ENCODE measurements at places on chromosomes 3 and 15. TPM values are rescaled to one million over a fixed set of nuclear protein-coding genes. Genes with fewer than 3 reads are reported as not detected.
A peak's percentile ranks its signal among the peaks of the same experiment; 100 is the strongest.

DNA sequence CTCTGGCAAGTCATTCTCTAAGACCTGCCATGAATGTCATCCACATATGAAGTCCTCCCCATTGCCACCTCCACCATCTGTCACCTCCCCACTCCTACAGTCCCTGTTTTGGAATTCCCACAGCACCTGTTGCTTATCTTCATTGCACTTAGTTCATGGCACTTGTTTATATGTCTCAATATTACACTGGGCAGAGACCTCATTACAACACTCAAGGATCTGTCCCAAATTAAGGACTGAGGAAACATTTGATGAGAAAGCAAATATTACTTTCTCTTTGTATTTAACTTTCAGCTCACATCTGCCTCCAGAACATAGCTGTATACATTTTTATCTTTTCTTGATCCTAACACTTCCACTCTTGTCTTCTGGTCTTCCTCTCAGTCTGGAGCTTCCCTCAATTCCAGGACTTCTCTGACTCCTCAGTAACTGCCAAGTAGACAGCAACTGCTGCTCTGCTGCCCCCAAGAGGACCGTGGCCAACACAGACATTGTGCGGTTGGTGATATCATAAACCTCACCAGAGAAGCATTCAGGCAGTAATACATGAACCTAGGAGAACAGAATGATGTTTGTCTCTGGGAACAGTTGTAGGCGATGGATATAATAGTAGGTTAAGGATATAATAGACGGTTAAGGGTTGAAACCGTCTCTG, 45.0 kb upstream of the FGF12 start:
- ATAC-seq, result no peak

- ATAC-seq, result no peak
These were observed 74.0 kb upstream of the SNRPA1 start for GRCh38 chr15:101368861-101369642.

GRCh38 chr3:103167850-103168249, 733.0 kb downstream of the ZPLD1 start:
- ATAC-seq, result no peak

GRCh38 chr3:28840976-28841376, 439.9 kb upstream of the RBMS3 start:
- ATAC-seq, result peak; percentile 95

- ATAC-seq, result no peak
These were observed 160.4 kb downstream of the VGLL3 start for GRCh38 chr3:86830566-86830965.

- peak; percentile 42 for ATAC-seq
These were observed 3.6 kb upstream of the CLDN16 start for GRCh38 chr3:190384309-190384756.

- peak; percentile 46 for ATAC-seq
These were observed at the start of gene TM4SF1 for GRCh38 chr3:149377408-149378364. Gene TM4SF1, minus strand, starts transcription at chr3:149377649. Its CDS starts 102 bp downstream, at chr3:149377547.

GRCh38 chr3:21100656-21101359, 650.2 kb downstream of the ZNF385D start:
- no peak for ATAC-seq

DNA sequence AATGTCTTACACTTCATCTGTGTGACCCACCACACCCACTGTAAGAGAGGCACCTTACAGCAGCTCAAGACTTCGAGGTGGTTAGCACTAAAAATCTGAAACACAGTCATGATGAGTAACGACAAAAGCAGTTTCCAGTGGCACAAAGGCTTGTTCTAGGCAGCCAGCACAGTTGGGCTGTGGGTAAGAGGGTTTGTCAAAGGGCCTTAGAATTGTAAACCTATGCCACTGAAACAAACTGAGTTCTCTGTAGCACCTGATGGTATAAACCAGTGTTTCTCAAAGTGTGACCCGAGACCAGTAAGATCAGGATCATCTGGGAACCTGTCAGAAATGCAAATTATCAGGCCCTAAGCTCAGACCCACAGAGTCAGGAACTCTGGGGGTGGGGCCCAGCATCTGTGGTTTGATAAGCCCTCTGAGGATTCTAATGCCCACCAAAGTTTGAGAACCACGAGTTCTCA, 36.5 kb downstream of the DAPK2 start:
- peak; percentile 80 for ATAC-seq

DNA sequence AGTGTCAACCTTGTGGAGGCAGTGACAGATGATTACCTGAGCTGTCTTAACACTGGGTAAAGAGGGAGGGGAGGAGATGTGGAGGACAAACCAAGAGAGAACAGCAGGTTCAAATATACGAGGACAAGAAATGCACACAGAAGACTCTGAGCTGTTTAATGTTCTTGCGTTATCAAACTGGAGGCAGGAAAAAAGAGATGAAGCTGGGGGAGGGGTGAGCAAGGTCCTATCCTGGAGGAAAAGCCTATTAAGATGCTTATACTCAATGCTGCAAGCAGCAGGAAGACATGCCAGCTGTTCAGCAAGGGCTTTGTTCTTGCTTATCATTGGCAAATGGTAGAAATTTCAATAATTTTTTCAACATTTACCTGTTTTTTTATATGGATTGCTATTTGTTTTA, 345.7 kb upstream of the TRIM42 start:
- no peak for ATAC-seq

DNA sequence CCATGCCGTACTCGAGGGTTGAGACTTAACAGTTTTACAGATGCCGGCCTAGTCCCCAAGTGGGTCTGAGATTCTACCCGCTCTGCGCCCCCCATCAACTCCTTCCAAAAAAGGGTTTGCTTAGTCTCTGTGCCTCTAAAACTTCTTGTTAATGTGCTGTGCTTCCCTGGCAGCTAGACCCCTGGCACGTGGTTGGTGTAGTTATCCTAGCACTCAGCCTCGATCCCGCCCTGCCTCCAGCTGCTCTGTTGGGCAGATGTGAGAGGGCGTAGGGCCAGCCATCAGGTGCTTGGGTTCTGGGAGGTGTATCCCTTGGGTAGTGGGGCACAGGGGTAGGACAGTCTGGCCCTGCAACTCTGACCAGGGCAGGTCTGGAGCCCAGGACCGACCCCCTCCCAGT, 79.5 kb downstream of the FBLN2 start:
- ATAC-seq, result no peak

DNA sequence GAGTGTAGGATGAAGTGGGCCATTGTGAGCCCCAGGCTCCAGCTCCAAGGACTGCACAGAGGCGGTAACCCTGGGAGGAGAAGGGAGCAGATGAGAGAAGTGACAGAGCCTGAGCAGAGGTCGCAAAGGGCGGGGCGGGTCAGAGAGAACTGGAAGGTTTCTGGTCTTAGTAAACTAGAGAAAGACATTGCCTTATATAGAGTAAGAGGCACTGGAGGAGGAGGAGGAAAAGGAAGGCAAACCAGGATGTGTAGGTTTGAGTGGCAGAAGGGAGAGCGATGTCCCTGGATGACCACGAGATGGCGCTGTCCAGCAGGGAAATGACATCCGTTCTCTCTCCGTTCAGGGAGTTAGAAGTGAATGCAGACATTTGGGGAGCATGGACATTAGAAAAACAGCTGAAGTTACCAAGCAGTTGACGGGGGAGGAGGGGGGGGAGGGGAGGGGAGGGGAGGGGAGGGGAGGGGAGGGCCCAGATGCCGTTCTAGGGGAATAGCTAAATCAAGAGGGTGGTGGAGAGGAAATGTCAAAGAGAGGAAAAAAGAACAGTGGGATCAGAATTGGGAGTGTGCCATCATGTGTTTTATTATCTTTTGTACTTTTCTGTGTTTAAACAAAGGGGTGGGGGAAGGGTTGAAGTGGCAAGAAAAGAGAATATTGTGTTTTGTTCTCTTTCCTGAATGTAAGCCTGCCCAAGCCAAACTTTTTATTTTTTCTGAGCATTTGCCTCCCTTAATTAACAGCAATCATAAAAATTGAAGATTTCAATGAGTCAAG, 48.8 kb downstream of the STARD5 start:
- ATAC-seq, result peak; percentile 96

DNA sequence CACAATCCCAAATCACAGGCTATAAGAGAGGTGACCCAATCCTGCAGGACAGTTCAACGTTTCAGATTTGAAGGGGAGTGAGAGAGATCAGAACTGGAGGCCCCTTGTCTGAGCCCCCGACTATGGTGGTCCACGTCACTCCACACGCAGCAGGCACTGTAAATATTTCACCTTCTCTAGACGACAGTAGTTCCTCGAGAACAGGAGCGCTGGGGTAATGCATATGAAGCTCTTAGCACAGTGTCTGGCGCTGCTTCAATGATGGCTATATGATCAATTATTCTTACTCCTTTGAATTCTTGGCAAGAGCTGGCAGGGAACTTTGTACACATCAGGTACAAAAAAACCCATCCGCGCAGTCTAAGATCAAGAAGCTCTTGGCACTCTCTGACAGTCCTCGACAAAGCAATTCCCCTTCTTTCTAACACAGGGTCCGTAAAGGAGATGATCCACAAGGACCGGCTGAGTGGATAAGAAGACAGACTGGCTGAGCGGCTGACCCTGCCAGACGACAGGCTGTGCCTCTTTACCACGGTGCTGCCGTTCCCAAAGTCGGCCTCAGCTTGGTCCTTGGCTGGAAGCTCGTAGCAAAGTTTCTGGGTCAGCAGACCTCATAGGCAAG, 522 bp upstream of the NRROS start:
- no peak for ATAC-seq

DNA sequence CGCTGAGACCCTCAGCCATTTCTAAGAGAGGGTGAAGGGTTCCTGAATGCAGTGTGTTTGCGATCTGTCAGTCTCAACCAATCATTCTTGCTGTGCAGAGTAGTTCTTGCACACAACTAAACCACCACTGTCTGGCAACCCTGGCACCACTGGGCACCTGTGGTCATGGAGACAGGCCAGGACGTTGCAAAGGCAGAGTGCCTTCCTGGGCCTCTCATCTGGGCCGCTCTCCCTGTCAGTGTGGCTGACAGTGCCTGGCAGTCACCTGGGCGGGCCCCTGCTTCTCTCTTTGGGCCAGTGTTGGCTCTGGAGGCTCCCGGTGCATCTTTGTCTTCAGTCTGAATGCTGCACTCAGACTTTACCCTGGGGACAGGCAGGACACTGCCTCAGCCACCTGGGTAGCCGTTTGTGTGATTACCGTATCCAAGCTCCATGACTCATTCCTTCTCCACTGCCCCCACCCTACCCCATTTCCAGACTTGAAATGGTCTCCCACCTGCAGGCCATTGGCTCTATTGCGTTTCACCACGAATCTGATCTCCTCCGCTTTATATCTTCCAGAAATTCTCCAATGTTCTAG, 104.6 kb upstream of the KLF13 start:
- ATAC-seq, result no peak

DNA sequence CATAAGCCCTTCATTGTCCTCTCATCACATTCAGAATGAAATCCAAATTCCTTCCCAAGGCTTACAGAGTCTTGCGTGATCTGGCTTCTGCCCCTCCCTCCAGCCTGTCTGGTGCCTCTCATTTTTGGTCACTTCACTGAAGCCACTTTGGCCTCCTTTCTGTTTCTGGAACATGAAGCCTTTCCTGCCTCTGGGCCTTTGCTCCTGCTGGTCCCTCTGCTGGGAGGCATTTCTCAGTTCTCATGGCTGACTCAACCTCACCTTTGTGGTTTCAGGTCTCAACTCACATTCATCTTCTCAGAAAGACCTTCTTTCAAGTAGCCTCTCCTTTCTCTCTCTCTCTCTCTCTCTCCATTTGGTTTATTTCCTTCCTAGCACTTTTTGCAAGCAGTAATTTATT, 43.9 kb upstream of the BHLHE40 start:
- peak; percentile 95 for ATAC-seq

GOLGA8O gene
- total RNA-seq, result not detected

ARHGEF26 gene
- total RNA-seq, result 0.13 TPM

TRPM1 gene
- not detected for total RNA-seq

SLC2A2 gene
- total RNA-seq, result not detected

DZIP1L gene
- not detected for total RNA-seq

RTP4 gene
- 3.1 TPM for total RNA-seq
